ENCODE measurements at places on chromosomes 5 and 9. TPM values are rescaled to one million over a fixed set of nuclear protein-coding genes. Genes with fewer than 3 reads are reported as not detected.

GRCh38 chr9:108160706-108161355 is 671.3 kb upstream of the KLF4 start:
- H3K4me1 ChIP-seq = no peaks in the 10 kb centered on the region
- H3K27ac ChIP-seq = no peak overlapping the region
- no peaks in the 10 kb centered on the region for H3K36me3 ChIP-seq
- no peaks in the 10 kb centered on the region for H3K27me3 ChIP-seq
- no peak for DNase-seq

DNA sequence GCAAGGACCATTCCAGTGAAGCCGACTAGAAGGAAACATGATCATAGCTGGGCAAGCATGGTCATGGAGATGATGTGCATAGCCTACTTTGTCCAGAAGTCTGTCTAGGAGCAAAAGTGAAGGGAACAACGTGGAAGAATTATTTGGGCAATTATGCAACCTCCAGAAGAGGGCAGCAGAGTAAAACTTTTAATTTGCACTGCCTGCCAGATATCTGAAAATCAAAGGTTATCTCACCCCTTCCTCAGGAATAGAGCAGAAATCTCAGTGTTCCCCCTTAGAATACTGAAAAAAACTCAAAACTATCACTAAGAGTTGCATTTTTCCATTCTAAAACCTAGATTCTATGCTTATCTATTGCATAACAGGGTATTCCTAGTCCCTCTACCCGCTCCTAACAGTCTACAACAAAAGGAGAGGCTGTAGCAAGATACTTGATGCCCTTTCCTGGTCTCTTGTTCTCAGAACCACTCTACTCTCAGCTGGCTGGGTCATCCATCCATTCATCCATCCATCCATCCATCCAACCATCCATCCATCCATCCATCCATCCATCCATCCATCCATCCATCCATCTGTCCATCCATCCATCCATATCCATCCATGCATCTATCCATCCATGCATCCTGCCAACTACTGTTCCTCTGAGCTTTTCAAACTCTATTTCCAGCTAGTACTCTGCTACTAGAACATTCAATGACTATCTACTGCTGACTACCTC is 8.4 kb upstream of the SETD9 start:
- H3K27me3 ChIP-seq = peaks cover 3% of the 10 kb centered on the region
- H3K4me3 ChIP-seq = no peak overlapping the region
- DNase-seq = peak; percentile 57
- H3K27ac ChIP-seq = no peak overlapping the region
- H3K4me1 ChIP-seq = peaks cover 5% of the 10 kb centered on the region

- DNase-seq = peak; percentile 61
- no peaks in the 10 kb centered on the region for H3K27me3 ChIP-seq
- H3K4me3 ChIP-seq = no peak overlapping the region
- H3K27ac ChIP-seq = no peak overlapping the region
Measured at GRCh38 chr5:143977891-143978461, 166.0 kb downstream of the HMHB1 start.

- H3K4me1 ChIP-seq = no peaks in the 10 kb centered on the region
- H3K36me3 ChIP-seq = no peaks in the 10 kb centered on the region
- peak; percentile 40 for DNase-seq
- no peak within 1 kb of the TSS for H3K27ac ChIP-seq
- no peak within 1 kb of the TSS for H3K4me3 ChIP-seq
- H3K27me3 ChIP-seq = peaks cover 22% of the 10 kb centered on the region
Measured at GRCh38 chr5:7850395-7851239, at the start of gene CFAP90. Gene CFAP90, minus strand, starts transcription at chr5:7851133. Its CDS starts 112 bp downstream, at chr5:7851021.

DNA sequence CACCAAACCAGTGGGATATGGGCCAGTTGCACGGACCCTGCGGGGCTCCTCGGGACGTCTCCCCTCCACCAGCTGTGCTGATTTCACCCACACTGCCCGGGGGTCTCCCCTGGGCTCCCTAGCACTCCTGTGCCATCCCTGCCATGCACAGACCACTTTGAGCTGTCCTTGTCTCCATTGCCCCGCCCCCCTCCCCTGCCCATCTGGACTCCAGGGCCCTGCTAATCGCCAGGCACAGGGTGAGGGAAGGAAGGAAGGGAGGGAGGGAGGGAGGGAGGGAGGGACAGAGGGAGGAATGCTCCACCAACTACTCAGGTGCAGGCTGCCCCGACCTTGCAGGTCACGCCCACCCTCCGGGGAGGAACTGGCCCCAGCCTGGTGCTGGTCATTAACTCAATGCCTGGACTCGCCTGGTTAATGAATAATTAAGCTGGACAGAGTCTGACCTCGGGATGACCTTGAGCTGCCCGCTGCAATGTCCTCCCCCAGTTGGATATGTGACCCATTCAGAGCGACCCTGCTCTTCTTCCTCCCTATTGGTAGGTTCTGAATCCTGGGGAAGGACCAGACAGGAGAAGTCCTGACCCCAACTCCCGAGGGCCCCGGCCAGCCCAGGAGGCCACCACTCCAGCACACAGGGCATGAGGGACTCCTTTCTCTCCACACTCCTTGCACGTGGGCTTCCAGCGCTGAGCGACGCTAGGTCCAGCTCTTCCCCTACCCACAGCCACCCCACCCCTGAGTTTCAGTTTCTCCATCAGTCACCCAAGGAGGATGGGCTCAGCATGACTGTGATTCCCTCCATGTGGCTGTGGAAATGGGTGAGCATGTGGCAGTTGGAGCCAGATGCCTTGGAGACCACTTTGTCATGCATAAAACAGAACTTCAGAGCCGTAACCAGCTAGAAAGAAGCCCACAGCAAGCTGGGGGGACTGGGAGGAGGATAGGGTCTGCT is 62.1 kb downstream of the C9orf50 start:
- no peaks in the 10 kb centered on the region for H3K36me3 ChIP-seq
- no peak overlapping the region for H3K27ac ChIP-seq
- no peaks in the 10 kb centered on the region for H3K27me3 ChIP-seq
- no peak overlapping the region for H3K4me3 ChIP-seq
- no peaks in the 10 kb centered on the region for H3K4me1 ChIP-seq

- peaks cover 22% of the 10 kb centered on the region for H3K4me1 ChIP-seq
- H3K4me3 ChIP-seq = no peak overlapping the region
- H3K27me3 ChIP-seq = no peaks in the 10 kb centered on the region
- DNase-seq = peak; percentile 50
Measured at GRCh38 chr9:14482856-14483255, 168.9 kb upstream of the NFIB start.

GRCh38 chr9:127406799-127407491 is 10.0 kb downstream of the SLC2A8 start:
- no peaks in the 10 kb centered on the region for H3K4me1 ChIP-seq
- DNase-seq = no peak
- no peaks in the 10 kb centered on the region for H3K27me3 ChIP-seq
- no peak overlapping the region for H3K4me3 ChIP-seq
- H3K36me3 ChIP-seq = peaks cover 6% of the 10 kb centered on the region

DNA sequence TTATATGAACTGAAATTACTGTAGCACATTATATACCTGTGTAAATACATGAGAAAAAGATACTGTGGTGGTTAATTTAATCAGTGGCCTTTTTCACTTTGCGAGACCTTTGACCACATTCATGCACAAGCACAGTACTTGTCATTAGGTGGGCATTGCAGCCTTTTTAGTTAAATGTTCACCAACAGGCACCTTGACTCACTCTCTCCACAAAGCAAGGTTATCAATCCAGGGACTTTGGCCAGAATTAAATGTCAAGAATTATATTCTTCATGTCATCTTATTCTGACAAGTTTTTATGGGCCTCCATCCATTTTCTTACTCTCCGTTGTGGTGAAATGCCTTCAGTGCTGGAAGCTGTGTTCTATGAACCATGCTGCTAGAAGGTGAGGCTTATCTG is 72.2 kb downstream of the AOPEP start:
- H3K27ac ChIP-seq = no peak overlapping the region
- H3K27me3 ChIP-seq = no peaks in the 10 kb centered on the region
- H3K4me1 ChIP-seq = peaks cover 16% of the 10 kb centered on the region
- no peaks in the 10 kb centered on the region for H3K36me3 ChIP-seq

GRCh38 chr9:135993765-135994500 is 32.8 kb upstream of the UBAC1 start:
- DNase-seq = no peak
- no peak overlapping the region for H3K27ac ChIP-seq
- no peak overlapping the region for H3K4me3 ChIP-seq
- H3K27me3 ChIP-seq = no peaks in the 10 kb centered on the region

DNA sequence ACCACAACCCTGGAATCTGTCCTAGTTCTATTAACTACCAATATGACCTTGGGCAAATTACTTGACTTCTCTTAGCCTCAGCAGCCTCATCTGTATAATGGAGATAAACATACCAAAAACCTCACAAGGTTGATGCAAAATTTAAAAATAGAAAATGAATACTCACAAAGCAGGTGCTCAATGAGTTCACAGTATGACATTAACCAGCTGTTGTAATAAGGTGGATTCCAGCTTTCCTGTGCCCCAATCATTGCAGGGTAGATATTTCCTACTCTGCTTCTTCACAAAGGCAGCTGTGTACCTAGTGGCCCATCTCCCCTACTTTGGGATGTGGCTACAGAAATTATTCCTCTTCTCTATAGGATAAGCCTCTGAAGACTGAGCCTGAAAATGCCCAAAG is 8.8 kb downstream of the HTR4 start:
- H3K27ac ChIP-seq = no peak overlapping the region
- H3K27me3 ChIP-seq = peaks cover 16% of the 10 kb centered on the region

DNA sequence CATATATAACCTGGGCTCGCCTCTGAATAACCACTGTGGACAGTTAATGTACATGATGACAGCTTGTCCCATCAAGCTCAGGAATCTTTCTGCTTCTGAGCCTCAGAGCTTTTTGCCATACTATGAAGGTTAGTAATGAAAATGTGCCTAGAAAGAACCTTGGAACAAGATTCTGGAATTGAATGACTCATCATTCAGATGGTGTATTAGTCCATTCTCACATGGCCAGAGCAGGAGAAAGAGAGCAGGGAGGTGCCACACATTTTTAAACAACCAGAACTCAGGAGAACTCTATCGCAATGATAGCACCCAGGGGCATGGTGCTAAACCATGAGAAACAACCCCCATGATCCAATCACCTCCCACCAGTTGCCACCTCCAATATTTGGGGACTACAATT is 542.1 kb downstream of the PRR16 start:
- no peak overlapping the region for H3K27ac ChIP-seq
- no peak for DNase-seq
- H3K27me3 ChIP-seq = no peaks in the 10 kb centered on the region
- H3K4me3 ChIP-seq = no peak overlapping the region
- H3K4me1 ChIP-seq = peaks cover 10% of the 10 kb centered on the region

DNA sequence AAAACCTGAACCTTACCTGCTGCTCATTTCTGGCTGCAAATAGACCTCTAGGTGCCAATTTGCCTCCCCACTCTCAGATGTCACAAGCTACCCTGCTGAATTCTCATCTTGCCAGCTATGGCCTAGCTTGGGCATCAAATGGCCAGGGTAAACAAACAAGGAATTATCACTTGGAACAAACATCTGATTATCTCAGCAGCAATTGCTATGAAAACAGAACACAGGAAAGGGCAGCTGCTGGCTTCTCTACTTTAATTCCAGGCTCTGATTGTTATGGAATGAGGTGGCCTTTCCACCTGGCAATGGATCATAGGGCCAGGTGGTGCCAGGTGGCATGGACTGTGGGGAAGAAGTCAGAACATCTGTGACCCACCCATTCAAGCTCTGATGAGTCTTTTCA is 505.1 kb downstream of the TLR4 start:
- no peaks in the 10 kb centered on the region for H3K27me3 ChIP-seq
- no peaks in the 10 kb centered on the region for H3K36me3 ChIP-seq
- H3K4me1 ChIP-seq = no peaks in the 10 kb centered on the region

GRCh38 chr5:17402289-17403121 is 95.5 kb upstream of the TAF11L2 start:
- H3K4me1 ChIP-seq = no peaks in the 10 kb centered on the region
- no peaks in the 10 kb centered on the region for H3K36me3 ChIP-seq
- no peak overlapping the region for H3K27ac ChIP-seq

DNA sequence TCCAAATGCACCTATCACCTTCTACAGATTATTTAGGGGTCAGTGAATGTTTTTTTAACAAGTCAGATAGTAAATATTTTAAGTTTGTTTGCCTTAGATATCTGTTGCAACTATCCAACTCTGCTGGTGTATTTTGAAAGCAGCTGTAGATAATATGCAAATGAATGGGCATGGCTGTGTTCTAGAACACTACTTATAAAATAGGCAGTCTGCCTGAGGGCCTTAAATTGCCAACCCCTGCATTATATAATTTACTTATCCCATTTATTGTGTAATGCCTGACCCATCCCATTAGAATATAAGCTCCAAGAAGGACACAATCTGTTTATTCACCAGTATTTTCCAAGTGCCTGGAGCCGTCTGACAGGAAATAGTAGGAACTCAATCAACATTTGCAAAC is 149.0 kb downstream of the TTC39B start:
- no peak for DNase-seq
- no peaks in the 10 kb centered on the region for H3K27me3 ChIP-seq
- H3K4me1 ChIP-seq = peaks cover 31% of the 10 kb centered on the region
- H3K36me3 ChIP-seq = no peaks in the 10 kb centered on the region
- no peak overlapping the region for H3K27ac ChIP-seq

GRCh38 chr5:152309926-152310450 is 95.1 kb downstream of the NMUR2 start:
- H3K36me3 ChIP-seq = no peaks in the 10 kb centered on the region
- no peak overlapping the region for H3K4me3 ChIP-seq

DNA sequence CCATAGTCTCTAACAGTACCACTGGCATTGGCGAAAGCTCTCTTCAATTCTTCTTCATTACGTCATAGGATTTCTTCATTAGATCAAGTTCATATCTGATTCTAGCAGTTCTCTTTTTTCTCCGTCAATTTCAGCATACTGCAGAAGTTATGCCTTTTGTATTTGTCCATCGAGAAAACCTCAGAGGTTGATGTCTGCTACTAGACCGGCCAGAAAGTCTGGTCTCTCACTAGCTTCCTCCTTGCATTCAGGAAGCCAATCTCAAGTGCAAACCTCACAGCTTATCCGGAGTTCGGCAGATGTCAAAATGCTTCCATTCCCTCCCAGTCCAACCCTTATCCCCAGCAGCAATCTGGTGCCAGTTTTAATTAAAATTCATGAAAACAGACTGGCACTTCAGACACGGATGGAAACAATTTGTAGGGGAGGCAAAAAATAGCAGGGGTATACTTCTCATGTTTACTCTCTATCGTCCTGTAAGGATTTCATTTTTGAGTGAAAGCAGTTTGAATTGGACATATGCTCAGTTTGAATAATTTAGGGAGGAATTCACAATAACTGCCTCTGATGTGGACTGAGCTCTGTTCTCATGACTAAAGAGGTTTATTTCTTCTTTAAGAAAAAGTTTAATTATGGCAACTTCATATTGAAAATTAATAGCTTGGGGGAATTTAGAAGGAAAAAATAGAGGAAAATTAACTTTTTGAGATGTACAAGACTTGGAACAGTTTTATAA is 56.4 kb upstream of the TMC1 start:
- H3K4me1 ChIP-seq = peaks cover 35% of the 10 kb centered on the region
- H3K27me3 ChIP-seq = no peaks in the 10 kb centered on the region
- peak overlapping the region; percentile 82 for H3K27ac ChIP-seq

- H3K27me3 ChIP-seq = no peaks in the 10 kb centered on the region
- H3K4me3 ChIP-seq = no peak overlapping the region
- DNase-seq = no peak
Measured at GRCh38 chr5:11854936-11855335, 49.3 kb downstream of the CTNND2 start.

GRCh38 chr9:117464941-117465616 is 50.2 kb upstream of the ASTN2 start:
- H3K27me3 ChIP-seq = no peaks in the 10 kb centered on the region
- H3K4me3 ChIP-seq = no peak overlapping the region
- H3K4me1 ChIP-seq = no peaks in the 10 kb centered on the region
- H3K27ac ChIP-seq = no peak overlapping the region
- no peak for DNase-seq
- H3K36me3 ChIP-seq = no peaks in the 10 kb centered on the region

TRIM32 gene
- polyA plus RNA-seq = 10.5 TPM

CRHBP gene
- polyA plus RNA-seq = 0.08 TPM

CTXN3 gene
- polyA plus RNA-seq = not detected

DNM1 gene
- polyA plus RNA-seq = 0.59 TPM

AGXT2 gene
- polyA plus RNA-seq = not detected

FOXD1 gene
- polyA plus RNA-seq = not detected

ADGRV1 gene
- 0.55 TPM for polyA plus RNA-seq

SVEP1 gene
- 0.04 TPM for polyA plus RNA-seq

UNC13B gene
- 27.3 TPM for polyA plus RNA-seq

Measured in endothelial cell of umbilical vein (primary cell).